ENCODE measurements at places on chromosomes 3 and 15. TPM values are rescaled to one million over a fixed set of nuclear protein-coding genes. Genes with fewer than 3 reads are reported as not detected.

- peaks cover 96% of the 10 kb centered on the region for H3K27me3 ChIP-seq
- H3K4me1 ChIP-seq: peaks cover 100% of the 10 kb centered on the region
- peak overlapping the region; percentile 76 for H3K27ac ChIP-seq
Measured at GRCh38 chr3:128484404-128485281, 8.4 kb downstream of the GATA2 start.

GRCh38 chr3:24550588-24550987 is 55.9 kb upstream of the THRB start:
- no peaks in the 10 kb centered on the region for H3K36me3 ChIP-seq
- no peak overlapping the region for H3K27ac ChIP-seq
- H3K4me1 ChIP-seq: no peaks in the 10 kb centered on the region

GRCh38 chr3:48412375-48413001 is 17.4 kb downstream of the PLXNB1 start:
- no peak overlapping the region for H3K4me3 ChIP-seq
- H3K27me3 ChIP-seq: no peaks in the 10 kb centered on the region
- H3K4me1 ChIP-seq: peaks cover 4% of the 10 kb centered on the region
- H3K36me3 ChIP-seq: peaks cover 20% of the 10 kb centered on the region

GRCh38 chr3:31922962-31923361 is 58.1 kb downstream of the OSBPL10 start:
- H3K27ac ChIP-seq: no peak overlapping the region
- no peaks in the 10 kb centered on the region for H3K36me3 ChIP-seq
- H3K27me3 ChIP-seq: no peaks in the 10 kb centered on the region
- H3K4me3 ChIP-seq: no peak overlapping the region
- peaks cover 37% of the 10 kb centered on the region for H3K4me1 ChIP-seq

DNA sequence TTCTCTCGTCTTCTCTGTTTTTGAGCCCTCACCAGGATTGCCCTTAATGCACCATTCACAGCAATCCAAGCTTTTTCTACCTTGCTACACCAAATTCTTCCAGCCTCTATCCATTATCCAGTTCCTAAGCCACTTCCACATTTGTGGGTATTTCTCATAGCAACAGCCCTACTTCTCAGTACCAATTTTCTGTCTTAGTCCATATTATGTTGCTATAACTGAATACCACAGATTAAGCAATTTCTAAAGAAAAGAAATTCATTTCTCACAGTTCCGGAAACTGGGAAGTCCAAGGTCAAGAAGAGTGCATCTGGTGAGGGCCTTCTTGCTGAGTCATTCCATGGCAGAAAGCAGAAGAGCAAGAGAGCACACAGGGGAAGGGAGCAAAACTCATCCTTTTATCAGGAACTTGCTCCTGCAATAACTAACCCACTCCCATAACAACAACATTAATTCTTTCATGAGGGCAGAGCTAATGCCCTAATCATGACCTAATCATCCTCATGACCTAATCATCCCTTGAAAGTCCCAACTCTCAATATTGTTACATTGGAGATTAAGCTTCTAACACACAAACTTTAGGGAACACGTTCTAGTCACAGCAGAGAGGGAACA is 9.7 kb upstream of the EIF1B start:
- peak overlapping the region; percentile 70 for H3K27ac ChIP-seq
- no peaks in the 10 kb centered on the region for H3K27me3 ChIP-seq
- DNase-seq: no peak
- no peak overlapping the region for H3K4me3 ChIP-seq

DNA sequence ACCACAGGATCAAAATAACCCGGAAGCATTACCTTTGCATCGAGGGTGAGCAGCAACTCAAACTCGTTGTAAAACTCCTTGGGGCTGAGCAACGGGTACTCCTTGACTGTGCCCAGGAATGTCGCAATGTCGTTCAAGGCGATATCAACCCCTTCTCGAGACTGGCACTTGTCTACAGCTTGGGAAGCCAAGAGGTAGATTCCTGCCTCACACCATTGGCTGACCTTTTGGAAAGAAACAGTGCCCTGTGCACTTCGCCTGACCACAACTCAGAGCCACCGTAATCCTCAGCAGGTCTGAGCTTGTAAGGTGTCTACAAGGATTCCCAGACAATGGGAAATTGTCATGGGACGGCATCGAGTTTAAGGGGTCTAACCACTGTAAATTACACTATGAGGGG is 43.9 kb downstream of the B3GNT5 start:
- DNase-seq: no peak
- no peak overlapping the region for H3K27ac ChIP-seq
- no peak overlapping the region for H3K4me3 ChIP-seq
- no peaks in the 10 kb centered on the region for H3K27me3 ChIP-seq

DNA sequence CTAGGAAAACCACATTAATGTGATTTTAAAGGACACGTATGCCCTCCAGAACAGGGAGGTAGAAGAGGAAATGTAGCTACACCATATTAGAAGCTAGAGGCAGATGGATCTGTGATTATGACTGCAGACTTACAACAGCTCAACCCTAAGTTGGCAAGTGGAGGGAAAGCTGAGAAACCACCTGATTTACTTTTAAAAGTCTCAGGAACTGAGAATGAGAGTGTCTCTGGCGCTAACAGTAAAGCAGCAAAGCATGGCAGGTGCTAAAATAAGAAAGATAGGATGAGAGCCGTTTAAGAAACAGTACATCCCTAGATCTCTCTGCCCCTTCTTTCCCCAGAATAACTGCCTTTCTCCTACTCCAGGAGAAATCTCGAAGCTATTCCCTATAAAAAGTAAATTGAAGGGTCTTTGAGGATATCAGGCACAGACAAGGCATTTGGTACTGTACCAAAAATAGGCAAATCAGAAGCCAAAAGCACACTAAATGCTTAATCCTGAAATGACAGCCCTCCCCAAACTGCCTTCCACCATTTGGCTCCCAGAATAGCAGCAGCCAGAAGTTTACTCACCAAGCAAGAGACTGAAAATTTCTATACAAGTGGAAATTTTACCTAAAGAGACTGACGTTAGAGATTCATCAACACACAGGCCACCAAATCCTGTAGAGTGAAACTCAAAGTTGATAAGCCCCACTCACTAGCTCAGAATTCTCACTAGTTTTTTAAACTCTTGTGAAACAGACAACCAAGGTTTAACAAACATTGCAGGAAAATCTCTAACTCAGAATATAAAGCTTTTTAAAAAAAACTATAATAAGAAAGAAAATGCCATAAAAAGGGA is 34.3 kb upstream of the PARP14 start:
- H3K27ac ChIP-seq: no peak overlapping the region
- no peaks in the 10 kb centered on the region for H3K36me3 ChIP-seq
- no peak for DNase-seq
- H3K4me3 ChIP-seq: no peak overlapping the region
- H3K27me3 ChIP-seq: no peaks in the 10 kb centered on the region

- DNase-seq: no peak
- no peak overlapping the region for H3K4me3 ChIP-seq
- no peak overlapping the region for H3K27ac ChIP-seq
- H3K36me3 ChIP-seq: no peaks in the 10 kb centered on the region
Measured at GRCh38 chr3:36557021-36557707, 176.9 kb downstream of the STAC start.

GRCh38 chr15:44536302-44536961 is 515 bp upstream of the EIF3J start:
- H3K27me3 ChIP-seq: no peaks in the 10 kb centered on the region
- peaks cover 58% of the 10 kb centered on the region for H3K36me3 ChIP-seq
- peak overlapping the region; percentile 88 for H3K4me3 ChIP-seq
- peak overlapping the region; percentile 98 for H3K27ac ChIP-seq
- peaks cover 45% of the 10 kb centered on the region for H3K4me1 ChIP-seq

- H3K4me1 ChIP-seq: peaks cover 10% of the 10 kb centered on the region
- no peaks in the 10 kb centered on the region for H3K36me3 ChIP-seq
- H3K27me3 ChIP-seq: no peaks in the 10 kb centered on the region
- no peak overlapping the region for H3K27ac ChIP-seq
Measured at GRCh38 chr15:49190586-49190985, 20.5 kb downstream of the GALK2 start.

DNA sequence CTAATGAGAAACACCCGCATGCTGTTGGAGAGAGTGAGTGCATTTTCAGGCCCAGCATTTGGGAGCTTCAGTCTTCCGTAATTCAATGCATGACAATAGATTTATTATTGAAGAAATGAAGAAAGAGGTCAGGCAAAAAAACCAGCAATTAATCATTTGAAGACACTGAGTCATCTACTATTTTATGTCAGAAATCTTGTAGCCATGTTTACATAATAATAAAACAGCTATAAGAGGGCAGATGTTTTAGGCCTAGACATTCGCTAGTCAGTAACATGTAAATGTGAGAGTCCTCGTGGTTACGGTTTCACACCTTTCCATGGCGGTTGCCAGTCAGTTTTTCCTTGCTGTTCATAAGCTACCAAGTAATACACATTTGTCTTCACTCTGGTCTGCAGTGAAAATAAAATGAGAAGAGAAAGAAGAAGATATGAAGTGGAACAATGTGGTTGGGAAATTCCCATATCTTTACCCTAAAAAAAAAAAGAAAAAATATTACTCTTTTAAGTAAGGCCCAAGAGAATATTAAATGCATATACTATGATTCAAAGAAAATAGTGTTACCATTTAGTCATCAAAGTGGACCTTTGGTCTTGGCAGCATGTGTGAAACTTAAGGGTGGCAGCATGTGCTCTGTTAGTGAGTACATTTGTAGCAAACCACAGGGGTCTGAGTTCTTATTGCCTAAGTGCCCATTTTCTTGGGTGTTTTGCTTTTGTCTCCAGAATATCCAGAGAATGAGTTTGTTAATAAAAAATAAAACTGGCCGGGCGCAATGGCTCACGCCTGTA is 140.5 kb upstream of the TBL1XR1 start:
- H3K27ac ChIP-seq: no peak overlapping the region
- no peak overlapping the region for H3K4me3 ChIP-seq
- H3K27me3 ChIP-seq: no peaks in the 10 kb centered on the region
- DNase-seq: no peak
- H3K4me1 ChIP-seq: peaks cover 28% of the 10 kb centered on the region

DNA sequence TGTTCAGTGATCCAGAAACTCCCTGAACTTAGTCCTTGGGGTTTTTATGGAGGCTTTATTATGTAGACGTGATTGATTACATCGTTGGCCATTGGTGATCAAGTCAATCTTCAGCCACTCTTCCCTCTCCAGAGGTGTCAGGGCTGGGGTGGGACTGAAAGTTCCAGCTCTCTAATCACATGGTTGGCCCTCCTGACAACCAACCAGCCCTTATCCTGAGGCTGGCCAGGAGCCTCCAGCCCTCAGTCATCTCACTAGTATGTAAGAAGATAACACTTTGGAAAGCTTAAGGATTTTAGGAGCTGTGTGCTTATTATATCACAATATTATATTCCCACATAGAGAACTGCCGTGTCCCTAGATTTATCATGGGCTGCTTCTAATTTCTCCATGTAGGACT is 142.3 kb downstream of the VPS8 start:
- H3K27ac ChIP-seq: no peak overlapping the region
- H3K4me3 ChIP-seq: no peak overlapping the region
- H3K36me3 ChIP-seq: peaks cover 16% of the 10 kb centered on the region
- H3K4me1 ChIP-seq: no peaks in the 10 kb centered on the region
- no peak for DNase-seq

DNA sequence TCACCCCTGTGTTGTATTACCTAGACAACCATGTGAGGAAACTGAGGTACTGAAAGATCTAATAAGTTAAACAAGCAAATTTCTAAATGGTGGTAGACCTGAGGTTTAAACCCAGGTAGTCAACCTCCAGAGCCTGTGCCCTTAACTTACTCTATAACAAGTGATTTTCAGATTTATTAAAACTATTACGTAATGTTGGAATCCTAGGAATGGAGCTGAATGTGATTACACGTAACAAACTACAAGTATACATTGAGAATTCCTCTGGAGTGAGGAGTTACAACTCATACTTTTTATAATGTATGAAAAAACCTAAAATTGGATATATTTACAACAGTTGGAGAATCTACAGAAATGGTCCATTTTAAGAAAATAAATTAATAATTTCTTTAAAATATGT is 18.0 kb downstream of the FAM98B start:
- no peak for DNase-seq
- H3K36me3 ChIP-seq: peaks cover 73% of the 10 kb centered on the region
- H3K27me3 ChIP-seq: no peaks in the 10 kb centered on the region
- H3K27ac ChIP-seq: no peak overlapping the region
- H3K4me1 ChIP-seq: peaks cover 6% of the 10 kb centered on the region

DNA sequence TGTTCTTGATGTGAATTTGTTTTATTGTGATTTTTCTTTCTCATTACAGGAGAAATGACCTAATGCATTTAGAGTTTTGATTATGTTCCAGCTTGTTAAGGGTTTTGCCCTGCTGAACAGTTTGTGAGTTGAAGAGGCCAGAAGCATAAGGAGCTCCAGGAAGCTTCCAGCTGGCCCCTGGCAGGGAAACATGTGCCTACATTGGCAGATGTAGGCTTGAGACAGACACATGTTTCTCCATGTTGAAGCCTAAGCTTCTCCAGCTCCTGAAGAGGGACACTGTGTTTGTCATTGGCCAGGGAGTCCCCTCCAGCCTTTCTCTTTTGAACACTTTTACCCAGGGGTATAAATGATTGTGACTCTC is 88.4 kb downstream of the ASB7 start:
- H3K27me3 ChIP-seq: peaks cover 21% of the 10 kb centered on the region
- DNase-seq: no peak
- no peak overlapping the region for H3K27ac ChIP-seq
- no peaks in the 10 kb centered on the region for H3K36me3 ChIP-seq
- no peaks in the 10 kb centered on the region for H3K4me1 ChIP-seq

KCNMB2 gene
- total RNA-seq: not detected

FOXB1 gene
- total RNA-seq: not detected

CLDN11 gene
- total RNA-seq: 7.3 TPM

SLC6A1 gene
- 1.1 TPM for total RNA-seq

GP9 gene
- total RNA-seq: 6.8 TPM

CYP1A1 gene
- total RNA-seq: not detected

CATSPER2 gene
- 10.9 TPM for total RNA-seq
